ENCODE measurements at places on chromosomes 2 and 18.

- no peak for DNase-seq
- H3K27me3 ChIP-seq = no peaks in the 10 kb centered on the region
- no peaks in the 10 kb centered on the region for H3K36me3 ChIP-seq
- H3K4me1 ChIP-seq = no peaks in the 10 kb centered on the region
- H3K27ac ChIP-seq = no peak overlapping the region
Measured at GRCh38 chr2:16162491-16163040, 222.2 kb downstream of the MYCN start.

- no peaks in the 10 kb centered on the region for H3K27me3 ChIP-seq
- DNase-seq = no peak
- H3K4me1 ChIP-seq = no peaks in the 10 kb centered on the region
- no peak overlapping the region for H3K4me3 ChIP-seq
- H3K36me3 ChIP-seq = no peaks in the 10 kb centered on the region
Measured at GRCh38 chr2:180110469-180110868, 103.4 kb upstream of the CWC22 start.

DNA sequence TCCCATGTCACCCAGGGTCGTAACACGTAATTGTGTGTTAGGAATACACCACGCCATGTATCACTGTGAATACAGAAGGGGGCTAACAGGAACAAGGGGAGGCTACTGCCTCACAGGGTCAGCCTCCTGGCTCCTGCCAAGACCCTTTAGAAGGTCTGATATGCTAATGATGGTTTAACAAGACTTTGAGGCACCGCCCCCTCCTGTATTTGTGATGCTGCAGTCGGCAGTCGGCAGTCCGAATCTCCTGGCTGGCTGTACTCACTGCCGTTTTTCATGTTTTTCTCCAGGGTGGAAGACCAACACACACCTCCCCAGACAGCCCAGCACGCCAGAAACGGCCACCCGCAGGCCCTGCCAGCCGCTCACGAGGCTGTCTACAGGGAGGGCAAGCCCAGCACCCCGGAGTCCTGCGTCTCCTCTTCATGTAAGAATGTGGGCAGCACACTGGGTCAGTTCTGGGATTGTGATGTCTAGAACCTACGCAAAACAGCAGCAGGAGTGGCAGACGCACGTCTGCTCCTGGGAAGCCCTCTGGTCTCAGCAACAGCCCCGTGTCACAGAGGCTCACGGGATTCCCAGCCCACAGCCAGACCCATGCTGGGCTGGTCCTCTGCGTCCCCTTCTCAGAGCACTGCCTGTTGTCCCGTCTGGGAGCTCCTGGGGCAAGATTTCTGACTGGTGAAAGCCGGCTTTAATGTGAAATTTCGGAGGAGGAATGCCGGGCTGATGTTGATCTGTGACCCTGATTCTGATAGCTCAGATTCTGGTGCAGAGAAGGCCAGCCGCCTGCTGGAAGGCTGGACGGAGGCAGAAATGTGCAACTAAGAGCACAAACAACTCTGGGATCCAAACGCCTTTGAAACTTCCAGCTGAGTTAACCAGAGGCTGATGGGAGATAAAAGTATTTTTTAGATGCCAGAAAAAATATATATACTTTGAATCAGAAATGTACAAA is 39.7 kb upstream of the B3GNT7 start:
- H3K36me3 ChIP-seq = no peaks in the 10 kb centered on the region
- no peaks in the 10 kb centered on the region for H3K27me3 ChIP-seq
- no peaks in the 10 kb centered on the region for H3K4me1 ChIP-seq
- DNase-seq = no peak
- no peak overlapping the region for H3K27ac ChIP-seq

DNA sequence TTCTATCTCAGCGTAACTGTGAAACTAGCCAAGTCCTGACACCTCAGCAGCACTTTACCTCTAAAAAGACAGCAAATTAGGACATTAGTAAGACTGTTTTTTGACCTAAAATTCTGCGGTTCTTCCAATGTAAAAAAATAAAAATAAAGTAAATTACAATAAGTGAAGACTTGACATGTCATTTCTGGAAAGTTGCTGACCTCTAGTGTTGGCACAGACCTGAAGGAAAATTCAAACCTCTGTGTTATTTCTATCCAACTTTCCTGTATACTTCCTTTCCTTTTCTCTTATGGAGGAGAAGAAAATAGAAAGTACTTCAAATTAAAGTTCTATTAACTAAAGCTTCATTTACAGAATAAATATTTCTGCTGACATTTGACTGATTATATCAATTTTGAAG is 110.6 kb downstream of the TMEM182 start:
- H3K27ac ChIP-seq = no peak overlapping the region
- H3K27me3 ChIP-seq = no peaks in the 10 kb centered on the region
- no peaks in the 10 kb centered on the region for H3K36me3 ChIP-seq
- H3K4me3 ChIP-seq = no peak overlapping the region
- no peaks in the 10 kb centered on the region for H3K4me1 ChIP-seq

- no peaks in the 10 kb centered on the region for H3K36me3 ChIP-seq
- no peak overlapping the region for H3K27ac ChIP-seq
- no peak overlapping the region for H3K4me3 ChIP-seq
Measured at GRCh38 chr2:206198677-206199076, 39.0 kb downstream of the EEF1B2 start.

GRCh38 chr2:217802876-217803652 is 199.7 kb downstream of the TNS1 start:
- no peak overlapping the region for H3K4me3 ChIP-seq
- H3K27ac ChIP-seq = no peak overlapping the region
- H3K4me1 ChIP-seq = peaks cover 9% of the 10 kb centered on the region
- H3K36me3 ChIP-seq = peaks cover 43% of the 10 kb centered on the region
- DNase-seq = no peak

Measured in liver (tissue), 10 donors.